ENCODE measurements at places on chromosomes 11 and 22. TPM values are rescaled to one million over a fixed set of nuclear protein-coding genes. Genes with fewer than 3 reads are reported as not detected.

SLC22A12 gene
- 3.4 TPM for polyA plus RNA-seq

TMEM191B gene
- polyA plus RNA-seq: not detected

- no peak for DNase-seq
Measured at GRCh38 chr22:33492210-33492651, 428.0 kb downstream of the LARGE1 start.

- no peak for DNase-seq
Measured at GRCh38 chr22:44005524-44005923, 18.6 kb upstream of the PARVB start.

DNA sequence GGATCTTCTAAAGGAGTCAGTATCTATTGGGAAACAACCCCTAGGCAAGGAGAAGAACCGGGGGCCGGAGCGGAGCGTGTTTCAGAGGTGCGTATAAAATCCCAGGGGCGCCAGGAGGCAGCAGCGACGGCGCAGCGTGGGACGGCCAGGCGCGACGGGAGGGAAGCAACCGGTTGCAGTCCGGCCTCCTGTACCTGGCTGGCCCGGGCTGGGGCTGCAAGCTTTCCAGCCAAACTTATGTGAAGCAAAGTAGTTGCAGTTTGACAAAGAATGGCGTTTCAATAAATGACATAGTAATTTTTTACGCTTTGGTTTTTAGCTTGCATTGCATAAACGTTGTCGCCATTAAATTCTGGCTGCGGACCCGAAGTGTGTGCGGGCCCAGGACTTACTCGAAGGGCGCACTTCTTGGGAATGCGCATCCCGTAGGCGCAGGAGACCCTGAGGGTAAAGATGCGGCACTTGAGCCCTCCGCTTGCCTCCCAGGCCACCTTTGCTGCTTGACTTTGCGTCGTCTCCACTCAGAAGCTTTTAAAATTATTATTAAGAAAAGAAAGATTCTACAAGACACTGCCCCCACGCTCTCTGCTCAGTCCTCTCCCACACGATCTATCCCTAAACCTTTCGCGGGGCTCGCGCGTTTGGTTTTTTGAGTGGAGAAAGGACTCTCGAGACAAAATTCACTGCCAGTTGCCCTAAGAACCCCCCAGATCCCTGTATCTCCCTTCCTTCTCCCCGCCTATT, 1.6 kb upstream of the WT1 start:
- DNase-seq: no peak

- DNase-seq: no peak
Measured at GRCh38 chr11:16372355-16372754, 16.0 kb upstream of the SOX6 start.
